ENCODE measurements at places on chromosomes 7 and 10. TPM values are rescaled to one million over a fixed set of nuclear protein-coding genes. Genes with fewer than 3 reads are reported as not detected.

The ZNF467 gene
- total RNA-seq, result 12.7 TPM

The RBM20 gene
- 5.3 TPM for total RNA-seq

The OR9A2 gene
- not detected for total RNA-seq

The DHTKD1 gene
- 40.5 TPM for total RNA-seq

The OR2A7 gene
- total RNA-seq, result not detected

The CRHR2 gene
- total RNA-seq, result not detected

The BAMBI gene
- total RNA-seq, result 2.4 TPM

The CHRM2 gene
- total RNA-seq, result not detected

The RBP4 gene
- not detected for total RNA-seq

The PLEKHS1 gene
- not detected for total RNA-seq

The MPP7 gene
- total RNA-seq, result 6.8 TPM

The BEND7 gene
- 14.2 TPM for total RNA-seq

The PROSER2 gene
- total RNA-seq, result 11.2 TPM

The AOC1 gene
- not detected for total RNA-seq

The GIMAP8 gene
- total RNA-seq, result 157 TPM

The EBLN1 gene
- total RNA-seq, result not detected

The FAM237B gene
- total RNA-seq, result not detected

The C10orf62 gene
- 0.34 TPM for total RNA-seq

The EPHB4 gene
- total RNA-seq, result 590 TPM

The AHR gene
- total RNA-seq, result 189 TPM
